ENCODE measurements at places on chromosomes 3 and 15.

DNA sequence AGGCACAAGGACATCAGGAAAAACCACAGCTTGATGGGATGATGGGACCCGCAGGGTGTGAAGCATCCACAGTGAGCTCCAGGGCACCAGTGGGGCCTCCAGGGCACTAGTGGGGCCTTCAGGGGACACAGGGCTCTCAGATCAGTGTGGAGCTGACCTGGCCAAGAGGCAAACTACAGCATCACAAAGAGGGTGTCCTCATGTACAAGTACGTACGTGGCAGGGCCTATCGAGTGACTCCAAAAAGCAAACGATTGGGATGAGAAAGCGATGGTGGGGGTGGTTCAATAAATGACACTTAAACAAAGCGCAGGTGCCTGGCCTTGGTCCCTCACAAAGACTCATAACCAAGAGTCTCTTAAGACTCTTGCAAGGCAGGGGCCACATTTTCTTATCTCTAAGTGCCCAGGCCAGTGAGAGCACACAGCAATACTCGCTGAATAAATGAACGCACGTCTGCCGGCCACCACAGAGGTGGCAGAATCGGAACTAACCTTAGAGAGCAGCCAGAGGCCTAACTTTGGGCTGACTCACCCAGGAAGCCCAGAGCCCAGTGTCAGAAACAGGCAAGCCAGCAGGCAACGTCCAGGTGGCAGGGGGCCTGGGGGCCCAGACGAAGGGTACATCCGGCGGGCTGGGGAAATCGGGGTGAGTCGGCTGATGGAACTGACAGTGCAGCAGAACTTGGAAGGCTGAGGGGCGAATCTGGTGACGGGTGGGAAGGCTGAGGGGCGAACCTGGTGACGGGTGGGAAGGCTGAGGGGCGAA is 8.7 kb downstream of the PCSK6 start:
- no peak for DNase-seq

DNA sequence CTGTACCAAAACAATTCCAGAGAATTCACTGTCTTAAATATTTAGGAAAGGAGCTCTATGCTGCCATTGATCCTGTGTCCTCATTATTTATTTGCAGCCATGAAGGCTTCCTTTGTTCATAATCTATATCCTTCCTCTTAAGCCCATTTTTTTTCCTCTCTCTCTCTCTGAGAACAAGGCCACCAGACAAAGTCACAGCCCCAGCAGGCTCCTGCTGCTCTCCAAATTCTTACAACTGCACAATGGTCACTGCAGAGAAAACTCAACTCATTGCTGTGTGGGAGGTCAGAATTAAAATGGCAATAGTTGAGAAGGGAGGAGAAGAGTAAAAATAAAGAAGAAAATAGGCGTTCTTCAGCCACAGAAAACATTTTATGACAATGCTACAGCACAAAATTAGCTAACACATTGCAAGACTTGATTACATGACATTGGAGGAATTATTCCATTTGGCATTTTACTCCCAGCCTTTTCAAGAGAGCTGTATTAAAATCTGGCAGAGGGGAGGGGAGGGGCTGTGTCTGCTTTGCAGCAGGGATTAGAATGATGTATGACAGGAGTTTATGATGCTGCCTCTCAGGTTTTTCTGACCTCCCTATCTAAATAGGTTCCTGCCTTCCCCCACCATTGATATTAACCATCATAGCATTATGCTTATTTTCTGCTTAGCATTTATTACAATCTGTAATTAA is 399.7 kb upstream of the THBS1 start:
- no peak for DNase-seq

DNA sequence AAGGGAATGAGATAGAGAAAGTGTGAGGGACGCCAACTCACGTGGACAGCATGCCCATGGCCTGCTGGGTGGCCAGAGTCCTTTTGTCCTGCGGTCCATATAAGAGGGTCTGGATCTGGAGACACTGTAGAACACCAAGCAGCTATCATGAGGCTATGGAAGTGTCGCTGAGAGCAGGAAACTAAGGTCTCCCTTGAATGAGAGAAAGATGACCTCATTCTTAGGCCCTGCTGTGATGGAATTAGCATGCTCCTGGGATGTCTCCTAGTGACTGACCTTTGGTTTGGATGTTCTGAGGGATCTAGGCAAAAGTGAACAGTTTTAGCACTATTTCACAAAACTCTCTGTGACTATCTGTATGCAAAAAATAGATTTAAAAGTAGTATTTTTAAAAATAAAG is 34.4 kb downstream of the SYNM start:
- DNase-seq, result no peak

DNA sequence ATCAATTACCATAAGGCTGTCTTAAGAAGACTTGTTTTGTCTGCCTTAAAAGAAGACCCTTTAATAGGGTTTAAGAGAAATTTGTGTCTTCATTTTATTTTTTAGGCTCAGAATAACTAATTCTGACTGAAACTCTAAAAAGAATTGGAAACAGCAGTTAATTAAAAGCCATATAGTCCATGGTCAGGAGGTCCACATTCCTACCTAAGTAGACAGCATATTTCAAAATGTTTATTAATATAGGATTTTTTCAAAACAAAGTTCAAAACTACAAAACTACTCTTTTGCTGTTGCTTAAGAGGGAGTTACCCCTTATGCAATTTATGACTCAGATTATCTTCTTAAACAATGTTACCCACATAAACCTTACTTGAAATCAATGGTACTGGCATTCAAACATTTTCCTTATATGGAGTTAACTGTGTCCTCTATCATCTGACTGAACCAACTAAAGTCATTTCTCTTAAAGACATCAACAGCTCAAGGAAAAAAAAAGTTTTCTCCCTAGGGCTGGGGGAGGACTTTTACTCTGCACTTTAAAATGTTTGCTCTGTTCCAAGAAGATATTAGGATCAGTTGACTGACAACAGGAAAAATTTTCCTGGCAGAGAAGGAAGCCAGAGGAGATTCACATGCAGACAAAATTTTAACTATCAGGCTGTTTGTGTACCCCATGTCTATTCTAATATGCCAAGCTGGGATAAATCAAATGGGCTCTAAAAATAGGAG is 56.8 kb upstream of the NANOGP8 start:
- DNase-seq, result no peak

GRCh38 chr3:55636300-55637195 is 149.4 kb upstream of the WNT5A start:
- DNase-seq, result no peak

DNA sequence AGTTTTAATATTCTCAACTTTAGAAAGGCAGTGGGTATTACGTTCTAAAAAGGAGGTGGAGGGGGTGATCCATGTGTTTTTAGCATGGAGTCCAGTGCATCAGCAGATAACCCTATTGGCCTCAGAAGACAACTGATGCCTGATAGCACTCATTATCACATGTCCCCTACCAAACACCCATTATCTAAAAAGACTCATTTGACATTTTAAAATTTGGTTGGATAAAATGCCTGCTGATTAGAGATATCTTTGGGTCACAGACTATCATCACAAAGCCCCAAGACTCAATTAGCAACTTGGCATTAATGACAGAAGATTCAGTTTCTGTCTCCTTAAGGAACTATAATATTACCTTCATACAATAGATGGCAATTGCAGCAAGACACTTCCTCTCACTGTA is 589.3 kb downstream of the RBMS3 start:
- no peak for DNase-seq

GRCh38 chr3:112799946-112800345 is 46.7 kb downstream of the CD200R1L start:
- DNase-seq, result no peak

DNA sequence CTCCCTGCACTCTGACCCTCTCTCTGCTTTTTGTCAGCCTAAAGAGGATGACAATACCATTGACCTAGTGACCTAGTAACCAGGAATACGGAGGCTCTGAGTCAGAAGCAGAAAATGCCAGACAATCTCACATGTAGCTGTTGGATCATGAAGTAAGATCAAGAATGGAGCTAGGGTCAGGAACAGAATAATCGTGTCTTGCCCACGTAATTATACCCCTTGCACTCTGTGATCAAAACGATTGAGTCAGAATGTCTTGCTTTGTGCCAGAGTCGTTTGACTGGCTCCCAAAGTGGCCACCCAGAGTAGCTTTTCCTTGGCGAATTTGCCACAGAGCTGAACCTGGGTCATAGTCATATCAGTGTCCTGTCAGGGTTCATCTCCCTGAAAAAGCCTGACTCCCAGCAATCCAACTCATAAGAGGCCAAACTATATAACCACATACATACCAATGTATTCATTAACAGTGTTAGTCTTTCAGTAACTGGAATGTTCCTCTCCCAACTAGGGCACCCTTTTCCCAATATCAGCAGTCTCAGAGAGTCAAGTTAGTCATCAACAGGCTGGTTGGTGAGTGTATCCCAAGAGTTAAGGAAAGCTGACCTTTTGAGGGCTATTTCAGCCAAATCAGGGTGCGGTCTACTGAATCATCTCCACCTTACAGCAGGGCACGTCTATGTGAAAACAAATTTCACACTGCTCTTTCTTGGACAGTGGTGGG is 5.0 kb upstream of the CDV3 start:
- DNase-seq, result no peak

DNA sequence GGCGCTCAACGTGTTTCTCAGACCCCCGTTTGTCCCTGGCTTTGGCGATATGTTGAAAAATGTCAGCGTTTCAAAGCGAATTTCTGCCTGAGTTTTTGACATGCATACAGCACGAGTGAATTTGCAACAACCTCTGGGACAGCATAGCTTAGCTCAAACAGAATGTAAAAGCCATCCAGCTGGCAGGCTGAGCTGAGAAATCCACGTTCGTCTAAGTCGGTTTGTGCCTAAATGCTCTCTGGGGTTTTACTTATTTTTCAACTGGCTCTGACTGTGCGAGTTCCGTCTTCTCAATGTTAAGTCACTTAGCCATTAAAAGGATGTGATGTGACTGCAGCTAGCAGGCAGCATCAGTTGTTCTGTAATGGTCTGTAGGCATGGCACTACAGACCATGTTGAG is 243.5 kb upstream of the SLCO3A1 start:
- DNase-seq, result no peak

GRCh38 chr15:40128766-40129660 is 20.3 kb upstream of the BMF start:
- no peak for DNase-seq

DNA sequence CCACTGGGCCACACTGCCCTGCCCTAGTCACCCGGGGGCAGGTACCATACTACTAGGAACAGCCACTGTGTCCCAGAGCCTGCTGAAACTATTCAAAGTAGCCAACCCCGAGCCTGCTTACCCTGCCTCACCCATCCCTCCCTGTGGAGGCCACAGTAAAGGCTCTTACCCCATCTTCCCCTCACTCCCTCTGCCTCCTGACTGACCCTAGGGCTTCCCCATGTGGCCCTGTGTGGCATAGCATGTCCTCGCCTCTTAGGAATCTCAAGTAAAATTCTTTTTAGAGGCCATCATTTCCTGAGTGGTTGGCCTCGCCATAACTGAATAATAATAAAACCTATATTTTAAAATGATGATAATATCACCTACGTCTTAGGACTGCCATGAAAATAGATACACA is 112.2 kb upstream of the SLC6A11 start:
- no peak for DNase-seq

GRCh38 chr15:35545316-35545823 is 595 bp downstream of the DPH6 start:
- DNase-seq, result no peak

Data from NCI-H748 treated with DMSO at 0.1 percent for 48 hours (cell line).